Natural killer cell (primary cell): ENCODE measurements at places on chromosomes 12 and 14. TPM values are rescaled to one million over a fixed set of nuclear protein-coding genes. Genes with fewer than 3 reads are reported as not detected.
A peak's percentile ranks its signal among the peaks of the same experiment; 100 is the strongest.

- no peak for DNase-seq
Measured at GRCh38 chr14:35509846-35510245, 24.1 kb upstream of the INSM2 start.

GRCh38 chr12:95130096-95130495, 56.7 kb upstream of the NR2C1 start:
- no peak for DNase-seq

- DNase-seq = peak; percentile 2
Measured at GRCh38 chr14:95524706-95525512, 8.5 kb upstream of the SYNE3 start.

- no peak for DNase-seq
Measured at GRCh38 chr14:63852271-63852816, 460 bp upstream of the SYNE2 start.

DNA sequence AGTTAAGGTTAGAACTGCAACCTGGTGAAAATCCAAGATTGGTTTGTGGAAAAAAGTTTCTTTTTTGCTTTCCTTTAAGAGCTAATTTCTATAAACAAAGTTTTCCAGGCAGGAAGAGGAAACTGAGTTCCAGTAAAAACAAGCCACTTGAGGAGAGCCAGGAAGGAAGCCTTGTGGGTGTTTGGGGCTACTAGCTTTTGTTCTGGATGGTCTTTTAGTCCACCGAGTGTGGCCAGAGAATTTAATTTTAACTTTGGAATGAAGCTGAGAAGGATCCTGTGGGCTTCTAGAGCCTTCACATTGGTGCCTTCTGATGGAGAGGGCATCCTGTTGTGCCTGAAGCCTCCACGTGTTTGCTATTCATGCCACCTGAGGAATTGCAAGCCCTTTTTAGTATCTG, 327.9 kb downstream of the C12orf75 start:
- no peak for DNase-seq

DNA sequence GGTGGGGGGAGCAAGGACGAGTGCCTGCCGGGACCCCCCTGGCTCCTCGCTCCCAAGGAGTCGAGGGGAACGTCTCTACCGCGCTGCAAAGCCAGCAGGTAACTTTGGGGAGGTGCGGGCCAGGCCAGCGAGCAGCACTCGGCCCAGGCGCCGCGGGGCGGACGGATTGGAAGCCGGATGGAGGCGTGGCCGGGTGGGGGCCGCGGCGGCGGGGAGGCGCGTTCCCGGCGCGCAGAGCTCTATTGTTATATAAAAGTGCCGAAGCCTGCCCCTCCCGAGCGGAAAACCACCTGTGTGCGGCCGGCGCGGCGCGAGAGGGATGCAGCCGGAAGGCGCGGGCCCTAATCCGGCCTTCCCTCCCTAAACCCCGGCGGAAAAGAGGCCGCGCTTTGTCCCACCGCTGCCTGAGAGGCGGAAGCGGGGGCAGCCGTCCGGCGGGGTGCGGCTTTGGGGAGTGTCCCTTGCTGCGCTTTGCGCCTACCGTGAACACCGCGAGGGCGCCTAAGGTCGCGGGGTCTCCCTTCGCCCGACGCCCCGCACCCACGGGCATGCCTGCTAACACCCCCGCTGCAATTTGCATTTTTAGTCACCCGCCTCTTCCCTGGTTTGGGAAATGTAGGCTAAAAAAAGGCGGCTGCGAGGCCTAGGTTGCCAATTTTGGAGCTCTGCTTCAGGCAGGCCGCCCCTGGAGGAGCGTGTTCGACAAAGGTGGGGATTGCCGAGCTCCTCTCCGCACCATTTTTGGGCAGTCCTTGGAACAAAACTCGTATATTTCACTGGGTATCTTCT, 1.7 kb upstream of the DUSP6 start:
- DNase-seq = peak; percentile 77

GRCh38 chr14:43204816-43205215, 1302.3 kb downstream of the FSCB start:
- no peak for DNase-seq

GRCh38 chr12:68490476-68490875, 120.2 kb upstream of the RAP1B start:
- DNase-seq = no peak

The PTCSC3 gene
- not detected for total RNA-seq

The GYS2 gene
- total RNA-seq = not detected

The UBC gene
- 1,737 TPM for total RNA-seq

GRCh38 chr12:75591628-75592027, 80.2 kb upstream of the KRR1 start:
- DNase-seq = no peak
